ENCODE measurements at places on chromosomes 11 and 22. TPM values are rescaled to one million over a fixed set of nuclear protein-coding genes. Genes with fewer than 3 reads are reported as not detected.

Gene MS4A6A
- 137 TPM for total RNA-seq

- no peak overlapping the region for H3K4me3 ChIP-seq
- peaks cover 28% of the 10 kb centered on the region for H3K4me1 ChIP-seq
- H3K27ac ChIP-seq = peak overlapping the region; percentile 78
- ATAC-seq = peak; percentile 77
- no peaks in the 10 kb centered on the region for H3K36me3 ChIP-seq
Measured at GRCh38 chr11:121715405-121715804, 262.6 kb upstream of the SORL1-AS1 start.

DNA sequence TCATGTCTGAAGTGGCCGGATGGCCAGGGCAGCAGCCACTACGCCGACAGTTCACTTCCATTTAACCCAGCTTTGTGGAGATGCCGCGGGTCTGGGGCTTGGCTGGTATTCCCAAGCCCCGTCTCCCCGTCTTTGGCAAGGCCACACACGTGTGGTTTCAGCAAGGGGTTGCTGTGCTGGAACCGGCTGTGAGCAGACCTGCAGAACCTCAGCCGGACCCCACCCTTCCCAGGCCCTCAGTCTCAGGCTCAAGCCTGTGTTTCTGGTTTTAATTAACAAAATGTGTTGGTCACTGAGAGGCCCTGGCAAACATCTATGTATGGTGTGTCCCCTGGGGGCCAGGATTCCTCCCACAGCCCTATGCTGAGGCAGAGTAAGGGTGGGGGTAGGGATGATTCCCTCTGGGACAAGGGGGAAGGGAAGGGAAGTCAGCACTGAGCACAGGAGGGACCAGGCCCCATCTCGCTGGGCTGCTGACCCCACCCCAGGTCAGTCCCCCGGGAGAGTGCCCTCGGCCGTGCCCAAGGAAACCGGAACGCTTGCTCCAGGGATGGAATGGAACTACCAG, 9.3 kb downstream of the OSBPL5 start:
- no peak overlapping the region for H3K4me3 ChIP-seq
- no peaks in the 10 kb centered on the region for H3K27me3 ChIP-seq

GRCh38 chr11:35887737-35888136, 56.1 kb upstream of the LDLRAD3 start:
- ATAC-seq = no peak
- no peak overlapping the region for H3K4me3 ChIP-seq
- H3K36me3 ChIP-seq = no peaks in the 10 kb centered on the region
- H3K4me1 ChIP-seq = no peaks in the 10 kb centered on the region

DNA sequence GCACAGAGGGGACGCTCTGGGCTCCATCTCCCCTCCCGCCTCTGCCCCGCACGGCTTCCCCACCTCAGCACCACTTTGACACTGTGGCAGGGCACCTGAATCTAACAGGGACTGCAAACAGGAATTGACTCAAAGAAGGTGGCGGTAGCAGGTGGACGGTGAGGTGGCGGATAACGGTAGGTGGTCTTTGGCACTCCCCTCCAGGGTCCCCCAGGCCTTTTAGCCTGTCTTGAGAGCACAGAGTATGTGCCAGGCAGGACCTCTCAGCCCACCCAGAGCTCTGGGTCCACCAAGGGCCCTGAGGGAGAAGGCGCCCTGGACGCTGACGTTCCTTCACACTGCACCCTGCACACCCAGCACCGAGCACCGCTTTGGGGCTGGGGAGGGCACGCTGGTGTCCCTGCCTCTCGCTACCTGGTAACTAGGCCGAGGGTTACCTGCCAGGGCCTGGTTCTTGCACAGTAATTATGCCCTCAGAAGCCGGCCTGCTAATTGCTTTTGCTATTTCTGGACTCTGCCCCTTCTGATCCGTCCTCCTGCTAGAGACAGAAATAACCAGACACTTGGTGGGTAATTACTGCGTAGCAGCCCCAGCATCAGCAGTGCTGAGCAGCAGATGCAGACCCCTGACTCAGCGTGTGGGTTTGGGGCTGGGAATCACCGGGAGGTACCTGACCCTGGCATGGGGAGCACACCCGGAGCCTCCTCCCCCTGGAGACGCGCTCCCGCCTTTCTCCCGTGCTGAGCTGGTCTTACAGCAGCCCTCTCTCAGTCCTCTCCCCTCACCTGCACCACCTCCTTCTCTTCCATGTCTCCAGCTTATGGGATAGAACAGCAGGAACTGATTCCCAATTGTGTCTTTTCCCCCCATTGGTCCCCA, 103.3 kb upstream of the B3GAT1 start:
- H3K27me3 ChIP-seq = peaks cover 83% of the 10 kb centered on the region
- no peak overlapping the region for H3K4me3 ChIP-seq
- no peak overlapping the region for H3K27ac ChIP-seq
- no peaks in the 10 kb centered on the region for H3K36me3 ChIP-seq
- H3K4me1 ChIP-seq = no peaks in the 10 kb centered on the region

GRCh38 chr11:116901964-116902688, 64.7 kb upstream of the APOA1 start:
- no peaks in the 10 kb centered on the region for H3K27me3 ChIP-seq
- peaks cover 37% of the 10 kb centered on the region for H3K4me1 ChIP-seq
- no peak overlapping the region for H3K4me3 ChIP-seq
- no peak overlapping the region for H3K27ac ChIP-seq

Gene ANO9
- 0.22 TPM for total RNA-seq

DNA sequence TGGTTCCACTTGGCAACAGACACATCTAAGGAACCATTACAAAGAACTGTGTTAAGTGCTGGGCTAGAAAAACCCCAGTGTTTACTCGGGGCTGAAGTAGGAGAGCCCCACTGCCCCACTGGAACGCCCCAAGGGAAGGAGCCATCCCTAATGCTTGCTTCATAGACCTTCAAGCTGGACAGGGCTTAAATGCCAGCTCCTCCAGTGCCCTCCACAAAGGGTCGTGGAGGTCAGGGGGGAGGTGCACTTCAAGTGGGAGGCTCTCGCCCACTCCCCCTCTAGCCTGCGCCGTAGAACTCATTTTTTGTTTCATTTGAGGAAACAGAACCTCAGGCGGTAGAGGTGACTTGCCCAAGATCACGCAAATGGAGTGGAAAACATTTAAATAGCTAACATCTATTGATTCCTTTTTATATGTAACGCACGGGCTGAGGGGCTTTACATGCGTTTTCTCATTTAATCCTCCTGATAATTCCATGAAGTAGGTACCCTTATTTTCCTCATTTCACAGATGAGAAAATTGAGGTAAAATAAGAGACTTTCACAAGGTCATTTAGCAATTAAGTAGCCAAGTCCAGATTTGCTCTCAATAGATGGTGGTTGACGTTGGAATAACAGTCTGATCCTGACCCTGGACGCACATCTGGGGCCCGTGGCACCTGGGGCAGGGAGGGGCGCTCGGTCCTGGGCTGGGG, 545 bp upstream of the ZDHHC13 start:
- peaks cover 14% of the 10 kb centered on the region for H3K27me3 ChIP-seq
- H3K27ac ChIP-seq = no peak overlapping the region
- H3K4me3 ChIP-seq = peak overlapping the region; percentile 74

DNA sequence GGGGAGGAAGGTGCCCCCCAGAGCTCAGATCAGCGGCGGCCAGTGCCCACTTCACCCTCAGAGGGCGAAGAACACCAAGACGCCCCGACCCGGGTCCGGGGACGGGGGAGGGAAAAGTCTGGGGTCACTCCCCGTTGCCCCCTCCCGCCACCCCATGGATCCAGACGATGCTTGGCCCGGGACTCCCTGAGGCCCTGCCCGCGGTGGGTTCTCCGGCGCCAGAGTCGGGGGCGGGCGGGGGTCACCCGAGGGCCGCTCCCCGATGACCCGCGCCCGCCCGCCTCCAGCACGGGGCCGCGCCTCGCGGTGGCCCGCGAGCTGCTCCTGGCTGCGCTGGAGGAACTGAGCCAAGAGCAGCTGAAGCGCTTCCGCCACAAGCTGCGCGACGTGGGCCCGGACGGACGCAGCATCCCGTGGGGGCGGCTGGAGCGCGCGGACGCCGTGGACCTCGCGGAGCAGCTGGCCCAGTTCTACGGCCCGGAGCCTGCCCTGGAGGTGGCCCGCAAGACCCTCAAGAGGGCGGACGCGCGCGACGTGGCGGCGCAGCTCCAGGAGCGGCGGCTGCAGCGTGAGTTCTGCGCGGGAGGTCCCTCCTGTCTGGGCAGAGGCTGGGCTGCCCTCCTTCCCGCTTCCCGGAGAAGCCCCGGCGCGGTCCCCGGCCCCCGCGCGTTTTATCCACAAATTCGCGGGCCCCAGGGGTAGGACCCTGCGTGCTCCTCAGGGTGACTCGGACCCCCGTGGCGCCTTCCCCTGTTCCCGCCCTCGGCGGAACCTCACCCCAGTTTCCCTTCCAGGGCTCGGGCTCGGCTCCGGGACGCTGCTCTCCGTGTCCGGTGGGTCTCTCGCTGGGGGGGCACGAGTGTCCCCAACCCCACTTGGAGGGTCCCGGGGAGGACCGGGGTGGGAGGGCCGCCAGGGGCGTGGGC, 1.1 kb downstream of the NLRP6 start:
- no peaks in the 10 kb centered on the region for H3K36me3 ChIP-seq
- peak overlapping the region; percentile 36 for H3K4me3 ChIP-seq
- no peak overlapping the region for H3K27ac ChIP-seq
- ATAC-seq = no peak
- H3K4me1 ChIP-seq = peaks cover 17% of the 10 kb centered on the region
- peaks cover 73% of the 10 kb centered on the region for H3K27me3 ChIP-seq

Gene LRRC32
- total RNA-seq = 27.1 TPM

- peaks cover 28% of the 10 kb centered on the region for H3K4me1 ChIP-seq
- H3K27ac ChIP-seq = peak overlapping the region; percentile 97
- no peak for ATAC-seq
- H3K4me3 ChIP-seq = no peak overlapping the region
- H3K36me3 ChIP-seq = peaks cover 20% of the 10 kb centered on the region
Measured at GRCh38 chr11:8723711-8724110, 41.1 kb downstream of the RPL27A start.

DNA sequence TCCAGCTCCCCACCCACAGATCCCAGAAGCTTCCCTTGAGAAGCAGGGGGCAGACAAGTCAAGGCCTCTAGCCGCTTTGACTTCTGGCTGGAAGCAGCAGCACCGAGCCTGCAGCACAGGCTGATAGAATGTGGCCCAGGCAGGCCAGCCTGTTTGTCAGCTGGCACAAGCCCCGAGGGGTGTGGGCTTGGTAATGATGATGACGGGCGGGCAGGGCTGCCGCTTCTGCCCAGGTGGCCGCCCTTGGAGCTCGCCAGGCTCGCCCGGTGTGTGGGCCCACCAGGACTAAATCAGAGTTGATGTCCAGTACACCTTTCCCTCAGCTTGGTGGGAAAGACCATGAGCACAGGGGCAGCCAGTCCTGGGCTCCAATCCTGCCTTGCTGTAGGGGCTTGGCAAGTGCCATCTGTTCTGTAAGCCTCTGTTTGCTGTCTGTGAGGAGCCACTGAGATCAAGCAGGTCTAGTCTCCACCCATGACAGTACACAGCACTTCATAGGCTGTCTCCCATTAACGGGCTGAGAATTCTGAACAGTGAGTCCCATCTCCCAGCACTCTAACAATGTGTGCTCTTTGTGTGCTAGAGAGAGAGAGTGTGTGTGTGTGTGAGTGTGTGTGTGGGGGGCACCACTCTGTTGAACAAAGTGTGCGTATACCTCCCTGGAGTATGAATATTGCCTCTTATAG, 26.8 kb downstream of the MICAL2 start:
- no peaks in the 10 kb centered on the region for H3K36me3 ChIP-seq
- H3K27ac ChIP-seq = peak overlapping the region; percentile 49
- peaks cover 24% of the 10 kb centered on the region for H3K4me1 ChIP-seq
- no peak overlapping the region for H3K4me3 ChIP-seq

Data from gastroesophageal sphincter (tissue), 4 donors.